Stimulated activated naive CD8-positive, alpha-beta T cell treated with anti-CD3 and anti-CD28 coated beads, Interleukin-15, Interleukin-2, amounts not matched to agents 100 U/mL and 50 U/mL, for 24 hours (primary cell): ENCODE measurements at places on chromosomes 5 and 9.
A peak's percentile ranks its signal among the peaks of the same experiment; 100 is the strongest.

DNA sequence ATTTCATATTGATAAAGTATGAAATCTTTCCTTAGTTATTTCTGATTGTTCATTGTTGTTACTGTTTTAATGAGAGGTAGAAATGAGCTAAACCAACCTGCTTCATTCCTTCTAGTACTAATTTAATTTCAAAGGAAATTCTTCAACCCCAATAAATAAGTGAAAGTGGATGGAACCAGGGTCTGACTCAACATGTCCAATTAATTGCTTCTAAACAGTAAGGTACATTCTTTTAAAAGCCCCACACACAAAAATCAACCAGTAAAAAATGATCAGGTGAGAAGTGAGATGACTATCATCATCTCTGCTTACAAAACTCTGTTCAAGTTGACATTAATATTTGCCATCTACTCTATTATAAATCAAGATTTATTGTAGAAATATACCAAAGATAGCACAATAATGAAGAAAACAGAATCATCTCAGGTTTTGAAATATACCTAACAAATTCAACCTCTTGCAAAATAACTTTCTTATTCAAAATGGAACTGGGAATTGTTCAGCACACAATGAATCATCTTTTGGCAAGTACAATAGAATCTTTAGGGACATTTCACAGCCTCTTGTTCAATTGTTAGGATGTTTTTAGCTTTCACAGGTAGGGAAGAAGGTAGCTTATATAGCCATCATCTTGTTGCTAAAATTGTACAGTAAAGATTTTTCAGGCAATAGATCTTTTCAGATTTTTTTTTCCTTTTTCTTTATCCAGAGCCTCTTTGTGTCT, 114.5 kb downstream of the RPS23 start:
- no peak for DNase-seq

- DNase-seq, result no peak
Observed at GRCh38 chr9:111843971-111844370, 49.2 kb upstream of the SHOC1 start.

GRCh38 chr9:3323714-3324113, 202.1 kb downstream of the RFX3 start:
- no peak for DNase-seq

- DNase-seq, result no peak
Observed at GRCh38 chr5:151491062-151491461, 43.7 kb downstream of the SLC36A1 start.

DNA sequence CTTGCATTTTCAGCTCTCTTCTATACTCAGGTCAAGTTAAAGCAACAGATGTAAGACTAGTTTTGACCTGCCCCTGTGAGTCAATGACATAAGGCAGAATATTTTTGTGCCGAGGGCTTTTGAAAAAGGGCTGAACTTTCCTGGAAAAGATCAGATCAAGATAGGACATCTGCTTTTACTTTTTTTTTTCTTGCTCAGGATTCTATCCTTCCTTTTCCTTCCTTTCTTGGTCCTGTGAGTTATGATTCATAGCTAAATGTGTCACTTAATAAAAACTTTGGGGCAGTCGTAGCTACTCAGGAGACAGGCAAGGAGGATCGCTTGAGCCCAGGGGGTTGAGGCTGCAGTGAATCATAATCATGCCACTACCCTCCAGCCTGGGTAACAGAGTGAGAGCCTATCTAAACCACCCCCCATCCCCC, 84.3 kb upstream of the BRINP1 start:
- no peak for DNase-seq

GRCh38 chr9:137213160-137214060, 7.9 kb downstream of the NDOR1 start:
- DNase-seq, result no peak

DNA sequence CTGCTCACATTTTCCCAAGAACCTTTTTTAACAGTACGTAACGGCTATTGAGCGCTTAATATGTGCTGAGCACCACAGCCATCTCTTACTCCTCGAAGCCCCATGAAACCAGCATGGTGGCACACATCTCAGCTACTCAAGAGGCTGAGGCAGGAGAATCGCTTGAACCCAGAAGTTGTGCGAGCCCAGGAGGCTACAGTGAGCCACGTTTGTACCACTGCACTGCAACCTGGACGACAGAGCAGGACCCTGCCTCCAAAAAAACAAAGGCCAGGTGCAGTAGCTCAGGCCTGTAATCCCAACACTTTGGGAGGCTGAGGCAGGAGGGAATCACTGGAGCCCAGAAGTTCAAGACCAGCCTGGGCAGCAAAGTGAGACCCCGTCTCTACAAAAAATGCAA, 28.2 kb downstream of the AQP7 start:
- no peak for DNase-seq

DNA sequence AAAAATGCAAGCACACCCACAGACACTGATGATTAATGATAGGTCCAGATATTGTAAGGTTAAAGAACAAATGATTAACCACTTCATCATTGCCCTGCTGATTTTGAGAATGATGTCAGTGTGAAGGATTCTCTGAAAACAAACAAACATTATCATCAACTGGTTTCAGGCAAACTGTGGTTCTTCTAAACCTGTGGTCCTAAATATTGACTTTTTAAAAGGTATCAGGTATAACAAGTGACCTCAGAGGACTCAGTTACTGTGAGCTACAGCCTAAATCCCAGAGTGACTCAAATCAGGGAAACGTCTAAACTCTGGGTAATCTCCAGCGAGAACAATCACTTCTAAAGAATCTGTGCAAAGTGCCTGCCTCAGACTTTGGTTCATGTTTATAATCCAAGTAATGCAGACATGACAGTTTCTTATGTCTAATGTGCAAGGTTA, 172.3 kb upstream of the CDH6 start:
- no peak for DNase-seq

DNA sequence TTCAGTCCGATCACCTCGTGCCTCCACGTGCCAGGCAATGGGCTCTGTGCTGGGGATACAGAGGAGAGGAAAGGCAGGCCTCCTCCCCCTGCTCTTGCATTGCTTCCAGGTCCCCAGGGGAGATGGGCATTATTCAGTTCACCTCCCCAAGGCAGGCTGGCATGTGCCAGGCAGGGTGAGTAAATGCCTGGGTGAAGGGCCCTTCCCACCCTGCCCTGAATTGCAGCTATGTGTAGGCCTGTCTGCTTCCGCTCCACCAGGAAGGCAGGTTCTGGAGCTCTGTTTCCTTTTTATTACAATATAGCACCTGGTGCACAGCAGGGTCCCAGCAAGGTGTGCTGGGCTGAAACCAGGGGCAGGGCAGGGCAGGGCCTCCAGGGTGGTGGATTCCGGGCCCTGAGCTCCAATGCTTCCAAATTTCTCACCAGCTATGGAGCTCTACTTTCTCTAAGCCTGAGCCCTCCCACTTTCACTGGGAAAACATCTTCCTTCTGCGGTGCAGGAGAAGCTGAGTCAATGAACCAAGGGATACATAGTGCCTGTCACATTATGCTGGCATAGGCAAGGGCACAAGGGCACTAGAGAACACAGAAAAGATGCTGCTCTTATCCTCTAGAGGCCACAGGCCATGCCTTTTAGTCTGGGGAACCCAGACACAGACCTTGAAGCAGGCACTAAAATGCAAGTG, 42.0 kb downstream of the SHB start:
- DNase-seq, result no peak

DNA sequence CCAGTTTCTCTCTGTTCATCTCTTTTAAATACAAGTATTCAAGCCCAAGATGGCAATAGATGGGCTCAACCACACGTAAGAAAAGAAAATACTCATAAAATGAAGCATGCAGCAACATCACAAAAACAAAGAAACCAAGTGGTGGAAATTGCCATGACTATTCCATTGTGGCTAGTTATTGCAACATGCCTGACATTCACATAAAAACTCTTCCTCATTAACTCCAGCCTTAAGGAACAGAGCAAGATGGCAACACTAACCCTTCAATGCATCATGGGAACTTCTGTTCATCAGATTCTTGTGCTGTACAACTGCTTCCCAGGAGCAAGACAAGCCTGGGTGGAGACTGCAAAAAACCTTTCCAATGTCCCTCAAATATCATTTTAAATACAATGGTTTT, 1.4 kb upstream of the GLIS3 start:
- no peak for DNase-seq

DNA sequence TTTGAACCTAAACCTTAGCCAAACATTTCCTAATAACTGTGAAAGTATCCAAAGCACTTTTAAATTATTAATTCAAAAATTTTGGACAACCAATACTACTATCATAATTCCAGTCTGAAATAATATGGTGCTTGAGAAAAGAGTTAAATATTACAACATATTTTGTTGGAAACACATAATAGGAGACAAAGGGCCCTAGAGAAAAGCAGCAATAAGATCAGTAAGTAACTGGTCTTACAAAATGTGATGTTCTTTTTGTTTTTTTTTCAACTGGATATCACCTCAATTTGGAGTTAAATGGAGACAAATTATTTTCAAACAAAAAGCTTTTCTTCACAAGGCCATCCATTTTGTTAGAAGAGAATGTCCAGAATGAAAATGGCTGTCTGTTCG, 21.1 kb downstream of the SRFBP1 start:
- DNase-seq, result no peak

GRCh38 chr5:132300577-132301343, 6.6 kb downstream of the SLC22A4 start:
- no peak for DNase-seq

- DNase-seq, result no peak
Observed at GRCh38 chr5:6545770-6546690, 86.8 kb downstream of the NSUN2 start.

- no peak for DNase-seq
Observed at GRCh38 chr5:147560718-147561331, 51.0 kb upstream of the DPYSL3 start.

- no peak for DNase-seq
Observed at GRCh38 chr5:170151097-170151831, 45.6 kb downstream of the FOXI1 start.

GRCh38 chr5:177370488-177371119, 12.9 kb downstream of the RGS14 start:
- DNase-seq, result peak; percentile 50

- DNase-seq, result no peak
Observed at GRCh38 chr5:55966284-55966683, 28.5 kb downstream of the IL6ST start.

- DNase-seq, result no peak
Observed at GRCh38 chr5:107687937-107688336, 17.2 kb upstream of the EFNA5 start.

- DNase-seq, result no peak
Observed at GRCh38 chr5:157741131-157741530, 2.4 kb upstream of the LSM11 start.

DNA sequence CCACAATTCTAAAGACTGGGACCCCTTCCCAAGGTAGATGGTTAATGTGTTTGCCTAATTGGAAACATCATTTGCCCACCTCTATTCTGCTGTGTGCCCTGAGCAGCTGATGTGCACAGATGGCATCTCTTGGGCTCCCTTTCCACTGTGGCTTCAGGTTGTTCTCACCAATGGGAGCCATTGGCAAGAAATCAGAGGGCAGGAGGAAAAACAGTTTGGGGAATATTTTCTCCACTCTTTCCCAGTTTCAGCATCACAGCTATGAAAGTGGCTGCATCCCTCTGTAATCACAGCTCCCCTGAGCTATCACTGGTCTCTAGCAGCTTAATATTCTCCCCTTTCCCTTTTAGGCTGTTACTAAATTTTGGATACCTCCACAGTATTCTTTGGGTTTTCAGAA, 911.6 kb upstream of the SEMA6A start:
- no peak for DNase-seq

GRCh38 chr5:160371294-160371693, 868 bp upstream of the C1QTNF2 start:
- no peak for DNase-seq

- DNase-seq, result no peak
Observed at GRCh38 chr5:39256477-39257235, 37.3 kb upstream of the FYB1 start.

GRCh38 chr9:91465420-91465819, 41.8 kb upstream of the NFIL3 start:
- no peak for DNase-seq

DNA sequence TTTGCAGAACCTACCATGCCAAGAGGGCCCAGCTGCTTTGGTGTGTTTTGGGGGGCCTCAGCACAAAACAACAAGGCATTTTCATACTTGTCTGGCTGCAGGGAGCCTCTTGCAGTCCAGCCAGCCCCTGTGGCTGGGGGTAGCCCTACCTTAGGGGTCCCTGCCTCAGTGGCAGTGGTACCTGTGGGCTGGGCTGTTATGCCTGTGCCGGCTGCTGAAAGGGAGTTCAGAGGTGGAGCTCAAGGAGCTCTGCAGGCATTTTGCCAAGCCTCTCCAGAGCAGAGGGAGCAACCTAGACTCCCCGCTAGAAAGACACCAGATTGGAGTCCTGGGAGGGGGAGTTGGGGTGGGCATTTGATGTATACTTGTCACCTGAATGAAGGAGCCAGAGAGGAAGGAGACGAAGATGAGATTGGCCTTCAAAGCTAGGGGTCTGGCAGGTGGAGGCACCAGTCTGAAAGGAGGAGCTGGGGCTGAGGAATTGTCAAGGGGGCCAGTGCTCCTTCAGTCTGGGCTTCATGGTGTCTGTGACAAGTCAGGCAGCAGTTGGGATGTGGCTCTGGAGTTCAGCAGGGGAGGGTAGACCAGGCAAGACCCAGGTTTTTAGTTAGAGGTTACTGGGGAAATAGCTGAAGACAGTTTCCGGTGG, 1.5 kb downstream of the SHROOM1 start:
- DNase-seq, result no peak

GRCh38 chr5:141904551-141904950, 19.1 kb upstream of the DELE1 start:
- no peak for DNase-seq

GRCh38 chr5:33319841-33320240, 120.9 kb upstream of the TARS1 start:
- no peak for DNase-seq

DNA sequence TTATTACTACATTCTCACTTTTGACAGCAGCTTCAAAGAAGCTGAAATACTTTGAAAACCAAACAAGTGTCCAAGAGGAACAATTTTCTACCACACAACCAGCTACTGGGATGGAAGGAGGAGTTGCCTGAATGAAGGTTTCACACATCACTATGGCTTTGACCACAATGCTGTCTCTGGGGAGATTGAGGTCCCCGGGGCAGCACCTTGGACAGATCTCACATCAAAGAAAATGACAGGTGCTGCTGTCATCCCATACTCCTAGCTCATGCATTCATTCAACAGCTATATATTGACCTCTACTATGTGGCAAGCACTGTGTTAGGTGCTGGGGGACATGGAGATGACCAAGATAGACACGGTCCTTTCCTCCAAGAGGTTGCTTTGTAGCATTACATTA, 233.2 kb upstream of the RASEF start:
- no peak for DNase-seq

- DNase-seq, result no peak
Observed at GRCh38 chr9:72355153-72355552, 9.9 kb downstream of the ZFAND5 start.

DNA sequence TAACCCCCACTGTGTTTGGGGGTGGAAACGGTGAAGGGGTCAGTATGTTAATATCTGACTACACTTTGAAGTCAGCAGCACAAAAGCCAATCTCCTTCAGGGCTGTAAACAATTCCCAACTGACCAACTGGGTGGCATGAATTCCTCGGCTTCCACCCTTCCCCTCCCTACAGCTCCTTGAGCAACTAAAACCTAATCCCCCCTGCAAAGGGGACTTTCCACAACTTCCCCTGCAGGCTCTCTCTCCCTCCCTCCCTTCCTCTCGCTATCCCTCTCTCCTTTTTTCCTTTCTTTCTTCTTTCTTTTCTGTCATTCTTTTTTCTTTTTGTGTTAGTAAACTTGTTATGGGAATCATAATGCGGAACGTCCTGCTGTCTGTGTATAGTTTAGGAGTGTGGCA, 65.1 kb upstream of the PTCH1 start:
- DNase-seq, result no peak
